Upper lobe of right lung (tissue), 1 donor: ENCODE measurements at places on chromosomes 7 and 10. TPM values are rescaled to one million over a fixed set of nuclear protein-coding genes. Genes with fewer than 3 reads are reported as not detected.

The PCDH15 gene
- 3.2 TPM for total RNA-seq

DNA sequence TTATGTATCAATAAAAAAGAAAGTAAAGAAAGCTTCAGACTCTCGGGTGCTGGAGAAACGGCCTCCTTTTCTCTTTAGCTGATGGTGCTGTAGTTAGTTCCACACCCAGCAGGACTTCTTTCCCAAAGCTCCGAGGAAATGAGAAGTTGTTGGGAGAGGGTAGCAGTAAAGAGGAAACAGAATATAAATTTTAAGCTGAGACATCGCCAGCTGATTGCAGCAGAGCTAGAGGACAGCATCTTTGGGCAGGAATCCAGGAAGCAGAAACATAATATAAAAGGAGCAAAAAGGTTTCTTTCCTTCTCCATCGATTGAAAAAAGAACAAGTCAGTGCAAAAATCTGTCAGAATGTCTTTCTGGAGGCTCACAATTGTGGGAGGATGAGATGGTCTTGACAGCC, 616.9 kb upstream of the FOXK1 start:
- no peaks in the 10 kb centered on the region for H3K27me3 ChIP-seq
- H3K27ac ChIP-seq, result no peak overlapping the region
- H3K36me3 ChIP-seq, result no peaks in the 10 kb centered on the region
- H3K4me1 ChIP-seq, result no peaks in the 10 kb centered on the region
- no peak overlapping the region for H3K4me3 ChIP-seq

The BUD31 gene
- 72.0 TPM for total RNA-seq

DNA sequence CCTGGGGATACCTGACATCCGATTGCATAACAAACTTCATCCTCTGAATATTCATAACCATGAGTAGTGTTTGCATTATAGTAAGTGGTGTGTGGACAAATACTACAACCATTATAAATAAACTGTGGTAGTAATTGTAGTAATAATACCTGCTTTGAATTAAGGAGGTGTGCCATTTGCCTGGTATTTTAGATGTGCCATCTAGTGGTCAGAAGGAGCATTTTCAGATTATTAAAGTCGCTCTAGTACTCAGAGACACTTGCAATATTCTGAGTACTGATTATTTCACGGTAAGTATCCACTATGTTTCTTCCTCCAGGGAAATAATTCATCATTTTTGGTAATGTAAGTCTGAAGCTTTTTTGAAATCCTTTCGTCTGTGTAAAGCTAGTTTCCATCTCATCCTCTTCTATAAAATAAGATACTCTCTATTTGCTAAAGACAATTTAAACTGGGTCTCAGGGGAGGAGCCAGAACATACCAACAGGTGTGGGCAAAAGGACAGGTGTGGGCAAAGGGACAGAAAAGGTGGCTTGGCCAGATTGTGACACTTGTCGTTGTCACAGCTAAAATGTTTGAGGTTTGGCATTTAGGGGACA, 115.3 kb upstream of the WDR11 start:
- no peak overlapping the region for H3K4me3 ChIP-seq
- no peak overlapping the region for H3K27ac ChIP-seq
- H3K4me1 ChIP-seq, result no peaks in the 10 kb centered on the region
- H3K27me3 ChIP-seq, result no peaks in the 10 kb centered on the region
- no peak for DNase-seq
- no peaks in the 10 kb centered on the region for H3K36me3 ChIP-seq

The TSPAN13 gene
- total RNA-seq, result 185 TPM

The ZNF22 gene
- 26.9 TPM for total RNA-seq

The NAT16 gene
- total RNA-seq, result not detected
